CD8-positive, alpha-beta memory T cell (primary cell): ENCODE measurements at places on chromosomes 5 and 9. TPM values are rescaled to one million over a fixed set of nuclear protein-coding genes. Genes with fewer than 3 reads are reported as not detected.

FBP1 gene
- polyA plus RNA-seq, result 13.3 TPM

NSG2 gene
- polyA plus RNA-seq, result not detected

DAP gene
- 73.7 TPM for polyA plus RNA-seq

HMHB1 gene
- polyA plus RNA-seq, result not detected

C9 gene
- polyA plus RNA-seq, result not detected

GMCL2 gene
- polyA plus RNA-seq, result not detected

HIGD2A gene
- 221 TPM for polyA plus RNA-seq
